Activated CD8-positive, alpha-beta memory T cell treated with anti-CD3 and anti-CD28 coated beads, Interleukin-2, amount 10 ng/mL, durations not matched to agents 7 days and 5 days (primary cell): ENCODE measurements at places on chromosomes 12 and 14. TPM values are rescaled to one million over a fixed set of nuclear protein-coding genes. Genes with fewer than 3 reads are reported as not detected.
A peak's percentile ranks its signal among the peaks of the same experiment; 100 is the strongest.

DNA sequence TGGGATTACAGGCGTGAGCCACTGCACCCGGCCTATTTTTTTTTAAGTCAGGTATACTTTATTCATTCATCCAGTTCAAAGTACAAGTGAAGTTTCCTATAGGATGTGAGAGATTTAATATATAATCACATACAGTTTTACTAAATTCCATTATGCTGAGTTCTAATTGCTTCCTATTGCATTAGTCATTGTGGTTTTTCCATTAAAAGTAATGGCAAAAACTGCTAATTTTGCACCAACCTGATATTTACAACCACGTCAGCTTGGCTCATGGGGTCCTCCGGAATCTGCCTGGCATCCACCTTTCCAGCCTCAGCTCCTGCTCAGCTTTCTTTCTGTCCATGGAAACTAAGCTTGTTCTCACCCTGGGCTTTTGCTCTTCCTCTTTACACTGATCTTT is 67.0 kb upstream of the CSRP2 start:
- no peaks in the 10 kb centered on the region for H3K36me3 ChIP-seq
- peaks cover 12% of the 10 kb centered on the region for H3K27me3 ChIP-seq
- no peak overlapping the region for H3K27ac ChIP-seq
- H3K4me3 ChIP-seq = no peak overlapping the region

DNA sequence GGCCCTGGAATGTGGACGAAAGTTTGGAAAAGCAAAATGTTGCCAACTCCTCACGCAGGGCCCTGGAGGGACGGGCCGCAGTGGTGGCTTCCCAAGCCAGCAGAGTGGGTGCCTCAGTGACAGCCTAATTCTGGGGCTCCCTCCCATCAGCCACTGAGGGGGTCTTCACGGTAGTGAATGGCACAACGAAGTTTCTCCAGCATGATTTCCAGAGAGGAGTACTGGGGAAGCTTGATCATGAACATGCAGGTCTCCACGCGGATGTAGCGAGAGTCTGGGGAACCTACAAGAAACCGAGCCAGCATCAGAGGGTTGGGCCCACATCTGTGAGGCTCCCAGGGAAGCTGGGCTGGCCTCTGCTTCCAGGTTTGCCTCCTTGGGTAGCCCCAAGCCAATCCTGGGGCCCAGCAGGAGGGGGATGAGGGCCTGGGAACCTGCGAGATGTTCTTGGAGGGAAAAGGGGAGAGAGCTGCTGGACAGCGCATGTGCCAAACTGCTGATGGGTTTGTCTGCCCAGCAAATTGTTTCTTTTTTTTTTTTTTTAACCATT is 37.0 kb downstream of the TRAFD1 start:
- no peak for DNase-seq
- H3K27ac ChIP-seq = no peak overlapping the region
- peaks cover 43% of the 10 kb centered on the region for H3K36me3 ChIP-seq
- no peaks in the 10 kb centered on the region for H3K27me3 ChIP-seq
- H3K4me3 ChIP-seq = no peak overlapping the region
- H3K4me1 ChIP-seq = peaks cover 21% of the 10 kb centered on the region

DNA sequence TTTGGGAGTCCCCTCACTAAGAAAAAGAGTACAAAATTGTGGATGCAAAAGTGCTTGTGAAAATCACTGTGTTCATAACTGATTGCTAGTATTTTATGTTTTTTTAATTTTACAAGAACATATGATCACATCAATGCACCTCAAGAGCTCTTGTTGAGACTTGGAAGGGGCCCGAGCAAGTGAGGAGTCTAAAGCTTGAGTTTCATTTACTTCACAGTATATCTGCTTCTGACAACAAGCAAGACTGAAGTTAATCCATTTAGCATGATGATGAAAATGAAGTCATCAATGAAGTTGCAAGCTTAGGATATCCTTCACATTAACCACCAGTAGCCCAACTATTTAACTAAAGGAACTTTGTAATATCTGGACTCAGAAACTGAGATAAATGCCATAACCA is 182.5 kb upstream of the DIO2 start:
- no peak overlapping the region for H3K4me3 ChIP-seq
- DNase-seq = no peak
- H3K4me1 ChIP-seq = no peaks in the 10 kb centered on the region

- no peak overlapping the region for H3K4me3 ChIP-seq
- H3K27me3 ChIP-seq = peaks cover 6% of the 10 kb centered on the region
- peaks cover 7% of the 10 kb centered on the region for H3K4me1 ChIP-seq
- H3K27ac ChIP-seq = no peak overlapping the region
These were observed 9.3 kb upstream of the TWF1 start for GRCh38 chr12:43815416-43815815.

GRCh38 chr14:38254571-38255407 is 1.1 kb downstream of the CLEC14A start:
- H3K27me3 ChIP-seq = peaks cover 43% of the 10 kb centered on the region
- no peak for DNase-seq
- peaks cover 2% of the 10 kb centered on the region for H3K36me3 ChIP-seq
- no peak overlapping the region for H3K4me3 ChIP-seq

- H3K27ac ChIP-seq = no peak overlapping the region
- peaks cover 8% of the 10 kb centered on the region for H3K4me1 ChIP-seq
- H3K27me3 ChIP-seq = no peaks in the 10 kb centered on the region
- no peak overlapping the region for H3K4me3 ChIP-seq
These were observed 3.2 kb downstream of the SLC38A6 start for GRCh38 chr14:60984196-60984595.

DNA sequence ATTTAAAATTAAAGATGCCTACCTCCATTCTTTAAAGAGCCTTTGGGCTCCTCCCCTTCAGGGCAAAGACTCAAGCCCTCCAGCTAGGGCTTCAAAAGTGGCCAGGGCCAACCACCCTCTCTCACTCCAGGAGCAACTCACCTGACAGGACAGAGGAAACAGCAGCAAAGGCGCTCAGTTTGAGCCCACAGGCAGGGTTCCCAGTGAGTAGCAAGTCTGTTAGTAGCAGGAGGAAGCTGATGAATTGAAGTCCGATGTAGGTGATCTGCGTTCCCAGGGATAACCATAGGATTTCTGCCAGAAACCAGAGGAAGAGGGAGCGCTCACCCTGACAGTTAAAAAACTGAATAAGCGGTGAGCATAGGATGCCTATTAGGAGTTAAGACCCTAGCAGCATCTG is 15.7 kb downstream of the GSG1 start:
- H3K4me1 ChIP-seq = peaks cover 2% of the 10 kb centered on the region
- no peak overlapping the region for H3K27ac ChIP-seq
- peaks cover 4% of the 10 kb centered on the region for H3K36me3 ChIP-seq
- H3K27me3 ChIP-seq = no peaks in the 10 kb centered on the region

GRCh38 chr12:865614-866013 is 83.9 kb downstream of the RAD52 start:
- H3K27ac ChIP-seq = no peak overlapping the region
- no peak for DNase-seq
- H3K36me3 ChIP-seq = peaks cover 44% of the 10 kb centered on the region

DNA sequence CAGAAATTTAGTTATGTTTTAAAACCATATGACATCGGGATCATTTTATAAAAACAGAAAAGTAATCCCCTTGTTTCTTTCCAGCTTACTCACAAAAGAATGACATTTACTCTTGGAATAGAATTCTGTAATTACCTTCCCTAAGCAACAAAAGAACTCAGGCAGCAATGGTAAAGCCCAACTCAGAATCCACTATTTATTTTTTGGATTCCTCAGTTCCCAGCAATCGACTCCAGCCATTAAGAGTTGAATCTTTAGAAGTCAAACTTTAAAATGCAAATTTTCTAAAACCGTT is 65.9 kb downstream of the FOXN3 start:
- H3K4me1 ChIP-seq = peaks cover 42% of the 10 kb centered on the region
- H3K27ac ChIP-seq = peak overlapping the region; percentile 90
- DNase-seq = no peak
- peaks cover 42% of the 10 kb centered on the region for H3K36me3 ChIP-seq

- peaks cover 2% of the 10 kb centered on the region for H3K4me1 ChIP-seq
- H3K36me3 ChIP-seq = no peaks in the 10 kb centered on the region
- no peak overlapping the region for H3K4me3 ChIP-seq
- no peak for DNase-seq
These were observed 89.6 kb downstream of the C12orf75 start for GRCh38 chr12:105420046-105420445.

PZP gene
- not detected for total RNA-seq

RACGAP1 gene
- 198 TPM for total RNA-seq

CLECL1 gene
- total RNA-seq = 8.8 TPM
